ENCODE measurements at places on chromosomes 5 and 9.

- peak; percentile 67 for DNase-seq
These were observed 597.3 kb downstream of the PRELID2 start for GRCh38 chr5:145237843-145238242.

GRCh38 chr5:69007163-69007562 lies 86.7 kb upstream of the SLC30A5 start:
- no peak for DNase-seq

GRCh38 chr9:97856857-97857605 lies 4.0 kb downstream of the FOXE1 start:
- DNase-seq = no peak

- no peak for DNase-seq
These were observed 7.3 kb downstream of the PLAC8L1 start for GRCh38 chr5:146098047-146098446.

DNA sequence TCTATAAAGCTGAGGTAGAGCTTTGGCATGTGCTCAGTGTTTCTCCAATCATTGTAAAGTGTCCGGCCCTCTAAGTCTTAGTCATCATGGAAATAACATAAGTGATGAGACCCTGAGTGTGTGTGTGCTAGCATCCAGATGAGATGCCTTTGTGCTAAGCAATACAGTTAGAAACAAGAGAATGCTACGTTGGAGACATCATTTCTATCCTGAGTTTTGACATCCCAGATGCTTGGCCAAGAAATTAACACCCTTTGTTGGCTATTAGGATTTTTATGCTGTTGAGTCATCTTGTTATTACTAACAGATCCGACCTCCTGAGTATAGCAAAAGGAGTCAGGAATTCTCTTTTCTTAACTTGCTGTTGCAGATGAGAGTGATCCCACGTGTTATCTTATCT lies 508.0 kb downstream of the GADD45G start:
- DNase-seq = no peak

GRCh38 chr5:178307267-178308045 lies 74.9 kb upstream of the PHYKPL start:
- no peak for DNase-seq

- DNase-seq = no peak
These were observed 470.6 kb downstream of the PRDM9 start for GRCh38 chr5:23977997-23978396.

DNA sequence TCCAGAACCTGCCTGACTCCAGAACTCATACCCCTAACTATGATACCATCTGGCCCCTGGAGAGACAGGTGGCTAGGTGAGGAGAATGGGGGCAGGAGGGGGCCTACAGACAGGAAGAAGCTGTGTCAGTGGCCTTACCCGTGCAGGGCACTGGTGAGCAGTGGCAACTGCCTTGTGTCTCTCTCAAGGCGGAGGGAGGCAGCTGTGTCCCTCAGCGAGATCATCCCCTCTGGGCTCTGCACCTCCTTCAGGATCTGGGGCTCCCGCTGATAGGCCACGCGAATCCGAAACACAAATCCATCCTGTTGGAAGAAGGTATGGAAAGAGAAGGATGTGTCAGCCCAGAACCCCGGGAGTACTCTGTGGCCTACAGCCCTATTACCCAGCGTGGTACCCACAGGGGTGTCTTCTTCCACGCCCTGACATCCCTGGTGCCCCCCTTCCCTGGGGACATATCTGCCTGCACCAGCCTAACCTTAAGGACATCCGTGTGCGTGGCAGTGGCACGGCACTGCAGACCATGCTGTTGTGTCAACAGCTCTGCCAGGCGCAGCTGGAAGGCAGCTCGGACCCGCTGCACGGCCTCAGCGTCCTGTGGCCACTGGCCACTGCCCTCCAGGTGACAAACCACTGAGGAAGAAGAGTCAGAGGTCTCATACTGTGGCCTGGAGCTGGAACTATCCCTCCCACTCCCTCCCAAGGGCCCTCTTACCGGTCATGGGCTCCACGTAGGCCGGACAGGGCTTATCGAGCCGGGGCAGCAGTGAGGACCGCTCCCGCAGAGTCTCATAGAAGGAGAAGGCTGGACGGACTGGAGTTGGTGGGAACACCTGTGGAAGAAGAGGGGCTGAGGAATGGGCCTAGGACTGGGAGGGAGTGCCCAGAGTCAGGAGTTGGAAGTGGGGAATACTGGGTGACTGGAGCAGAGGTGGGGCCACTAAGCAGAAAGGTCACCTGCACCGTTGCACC lies 7.8 kb downstream of the NOL6 start:
- no peak for DNase-seq

DNA sequence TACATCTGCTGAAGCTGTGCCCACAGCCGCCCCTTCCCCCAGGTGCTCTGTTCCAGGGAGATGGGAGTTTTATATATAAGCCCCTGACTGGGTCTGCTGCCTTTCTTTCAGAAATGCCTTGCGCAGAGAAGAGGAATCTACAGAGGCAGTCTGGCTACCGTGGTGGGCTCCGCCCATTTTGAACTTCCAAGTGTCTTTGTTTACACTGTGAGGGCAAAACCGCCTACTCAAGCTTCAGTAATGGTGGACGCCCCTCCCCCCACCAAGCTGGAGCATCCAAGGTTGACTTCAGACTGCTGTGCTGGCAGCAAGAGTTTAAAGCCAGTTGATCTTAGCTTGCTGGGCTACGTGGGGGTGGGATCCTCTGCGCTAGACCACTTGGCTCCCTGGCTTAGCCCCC lies 41.3 kb downstream of the RANBP17 start:
- DNase-seq = no peak

DNA sequence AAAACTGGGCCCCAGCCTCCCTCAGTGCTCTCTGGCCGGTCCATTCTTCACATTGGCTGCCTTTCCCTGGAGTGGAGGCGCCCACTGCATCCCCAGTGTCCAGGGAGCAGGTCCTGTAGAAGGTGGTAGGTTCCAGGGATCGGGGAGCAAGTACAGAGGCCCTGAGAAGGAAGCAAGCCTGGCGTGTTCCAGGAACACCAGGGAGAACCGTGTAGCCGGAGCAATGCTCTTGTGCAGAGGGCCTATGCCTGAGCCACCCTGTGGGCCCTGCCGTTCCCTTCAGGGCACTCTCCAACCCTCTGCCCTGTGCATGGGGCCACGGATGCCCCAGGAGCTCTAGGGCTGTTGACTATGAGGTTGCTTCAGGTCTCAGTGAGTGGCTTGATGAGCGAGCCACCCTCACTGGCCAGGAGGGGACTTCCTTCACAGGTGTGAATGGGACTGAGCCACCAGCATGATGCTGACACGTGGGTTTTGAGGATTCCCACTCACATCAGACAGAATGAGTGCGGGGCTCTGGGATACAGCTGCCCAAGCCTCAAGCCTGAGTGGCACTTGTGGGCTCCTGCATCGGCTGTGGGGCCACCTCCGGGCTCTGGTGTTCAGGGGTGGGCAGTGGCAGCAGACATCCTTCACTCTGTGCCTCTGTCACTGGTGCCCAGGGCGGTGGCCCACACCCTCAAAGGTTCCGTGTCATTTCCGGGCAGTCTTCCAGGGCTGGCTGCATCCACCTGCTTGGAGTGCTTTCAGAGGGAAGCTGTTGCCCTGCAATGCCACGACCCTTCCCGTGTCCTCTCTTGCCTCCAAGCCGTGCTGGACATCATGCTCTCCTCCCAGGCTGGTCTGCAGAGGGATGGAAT lies 54.4 kb downstream of the ADAMTS2 start:
- DNase-seq = no peak

- DNase-seq = no peak
These were observed 378.2 kb downstream of the ACTL7B start for GRCh38 chr9:108477529-108478006.

DNA sequence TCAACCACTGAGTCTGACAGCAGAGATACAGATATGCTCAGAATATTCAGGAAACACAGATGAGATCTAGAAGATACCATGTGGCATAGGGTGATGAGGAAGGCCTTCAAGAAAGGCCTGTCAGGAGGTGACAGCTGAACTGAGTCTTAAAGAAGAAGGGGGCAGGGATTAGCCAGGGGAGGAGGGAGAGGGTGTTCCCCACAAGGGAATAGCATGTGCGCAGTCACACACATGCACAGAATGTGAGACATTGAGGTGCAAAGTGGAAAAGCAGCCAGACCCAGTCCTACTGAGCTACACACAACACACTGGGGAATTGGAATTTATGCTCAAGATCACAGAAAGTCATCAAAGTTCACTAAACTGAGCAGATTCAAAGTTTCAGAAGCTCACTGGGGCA lies 3.0 kb upstream of the SLC25A48 start:
- DNase-seq = no peak

GRCh38 chr9:124617477-124618141 lies 110.4 kb upstream of the NR5A1 start:
- peak; percentile 61 for DNase-seq

- DNase-seq = no peak
These were observed 115.6 kb upstream of the ADAMTSL1 start for GRCh38 chr9:18358325-18358724.

DNA sequence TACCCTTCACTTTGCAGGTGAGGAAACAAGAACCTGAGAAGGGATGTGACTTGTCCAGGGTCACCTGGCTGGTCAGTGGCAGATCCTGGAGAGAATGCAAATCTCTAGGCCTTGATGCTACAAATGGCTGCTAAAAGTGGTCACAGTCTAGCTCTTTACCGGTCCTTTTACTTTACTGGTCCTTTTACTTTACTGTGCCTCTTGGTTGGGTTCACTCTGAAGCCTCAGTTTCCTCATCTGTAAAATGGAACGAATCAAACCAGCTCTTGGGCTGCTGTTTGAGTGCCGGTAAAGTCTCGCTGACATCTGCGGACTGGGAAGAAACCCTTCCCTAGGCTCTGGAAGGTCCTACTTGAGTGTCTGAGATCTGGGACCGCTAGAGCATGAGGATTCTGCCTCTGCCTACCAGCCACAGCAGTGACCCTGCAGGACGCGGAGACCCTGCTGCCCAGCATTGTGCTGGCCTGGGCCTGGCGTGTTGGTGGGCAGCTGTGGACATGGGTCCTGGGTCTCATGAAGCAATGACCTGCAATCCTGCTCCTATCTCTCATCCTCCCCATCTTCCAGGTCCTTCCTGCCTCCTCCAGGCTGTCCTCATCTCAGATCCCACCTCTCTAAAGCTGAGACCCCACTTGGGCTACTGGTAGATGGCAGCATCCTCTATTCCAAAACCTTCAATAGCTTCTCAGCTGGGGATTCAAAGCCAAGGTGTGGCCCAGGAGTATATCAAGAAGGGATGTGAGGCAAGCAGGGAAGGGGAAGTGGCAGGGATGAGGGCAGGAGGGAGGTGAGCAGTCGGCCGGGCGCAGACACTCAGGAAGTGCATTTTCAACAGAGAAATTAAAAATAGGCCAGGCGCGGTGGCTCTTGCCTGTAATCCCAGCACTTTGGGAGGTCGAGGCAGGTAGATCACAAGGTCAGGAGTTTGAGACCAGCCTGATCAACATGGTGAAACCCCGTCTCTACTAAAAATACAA lies 13.3 kb downstream of the CORO2A start:
- DNase-seq = no peak

GRCh38 chr9:131019388-131020239 lies 10.6 kb downstream of the LAMC3 start:
- peak; percentile 81 for DNase-seq

GRCh38 chr9:12702160-12702758 lies 9.1 kb downstream of the TYRP1 start:
- peak; percentile 45 for DNase-seq

- DNase-seq = peak; percentile 24
These were observed 46.8 kb upstream of the OTULINL start for GRCh38 chr5:14534773-14535172.

GRCh38 chr9:78919701-78920100 lies 622.8 kb downstream of the PSAT1 start:
- DNase-seq = no peak

GRCh38 chr9:92716557-92716956 lies 46.6 kb upstream of the IPPK start:
- peak; percentile 66 for DNase-seq

GRCh38 chr9:73199886-73200285 lies 48.2 kb downstream of the ANXA1 start:
- DNase-seq = no peak

GRCh38 chr5:59021837-59022514 lies 439.1 kb downstream of the RAB3C start:
- DNase-seq = peak; percentile 7

- no peak for DNase-seq
These were observed 22.8 kb downstream of the OSTF1 start for GRCh38 chr9:75111019-75111622.

DNA sequence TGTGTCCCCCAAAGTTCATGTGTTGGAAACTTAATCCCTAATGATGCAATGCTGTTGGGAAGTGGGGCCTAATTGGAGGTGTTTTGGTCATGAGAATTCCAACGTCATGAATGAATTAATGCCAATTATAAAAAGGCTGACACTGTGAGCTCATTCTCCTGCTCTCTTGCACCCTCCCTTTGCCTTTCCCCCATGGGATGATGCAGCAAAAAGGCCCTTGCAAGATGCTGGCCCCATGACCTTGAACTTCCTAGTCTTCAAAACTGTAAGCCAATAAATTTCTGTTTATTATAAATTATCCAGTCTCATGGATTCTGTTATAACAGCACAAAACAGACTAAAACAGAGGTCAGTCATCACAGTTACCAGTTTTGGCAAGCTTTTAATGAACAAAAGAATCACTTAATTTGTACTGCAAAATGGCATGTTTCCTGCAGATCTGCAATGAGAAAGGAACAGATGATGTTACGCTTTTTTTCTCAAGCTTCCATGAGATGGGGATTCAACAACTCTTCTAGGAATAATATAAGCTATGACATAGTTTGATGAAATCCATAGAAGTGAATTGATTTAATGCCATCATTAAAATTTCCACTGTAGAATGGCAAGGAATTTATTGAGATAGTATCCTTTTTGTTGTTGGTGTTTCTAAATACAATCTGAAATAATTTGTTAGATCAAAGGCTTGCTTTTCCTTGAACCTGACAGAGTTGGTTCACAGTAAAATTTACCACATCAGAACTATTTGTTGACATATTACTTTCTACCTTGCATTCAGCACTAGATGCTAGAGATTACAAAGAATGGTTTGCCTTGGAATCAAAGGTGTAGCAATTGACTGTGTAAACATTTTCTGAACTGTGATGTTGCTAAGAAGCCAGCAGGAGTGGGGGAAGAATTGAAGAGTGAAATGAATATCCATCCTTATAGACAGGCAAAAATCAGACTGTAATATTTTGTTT lies 29.3 kb upstream of the RFK start:
- no peak for DNase-seq

GRCh38 chr9:13809401-13809800 lies 504.5 kb downstream of the NFIB start:
- no peak for DNase-seq

- no peak for DNase-seq
These were observed 90.9 kb upstream of the MTAP start for GRCh38 chr9:21711504-21711903.

- DNase-seq = no peak
These were observed 39.2 kb downstream of the TLE4 start for GRCh38 chr9:79610791-79611614.

- DNase-seq = peak; percentile 91
These were observed 18.9 kb upstream of the GPX8 start for GRCh38 chr5:55140908-55141665.

GRCh38 chr9:35649431-35650340 lies 1.0 kb downstream of the SIT1 start:
- DNase-seq = no peak

DNA sequence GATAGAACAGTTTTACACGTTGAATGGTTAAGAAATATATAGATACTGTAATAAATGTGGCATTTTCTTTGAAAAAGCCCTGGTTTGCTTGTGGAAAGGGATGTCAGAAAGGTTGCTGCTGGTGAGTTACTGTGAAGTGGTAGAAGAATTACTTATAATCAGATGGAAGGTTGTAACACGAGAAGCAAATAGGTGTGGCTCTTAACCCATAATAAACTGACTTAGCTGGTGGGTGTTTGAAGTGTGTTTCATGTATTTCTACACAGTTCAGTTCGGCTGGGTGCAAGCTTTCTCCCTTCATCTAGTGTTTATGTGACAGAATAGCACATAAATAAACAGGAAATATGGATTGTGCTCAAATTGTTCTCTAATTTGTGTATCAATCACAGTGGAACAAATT lies 5.5 kb downstream of the CNOT6 start:
- no peak for DNase-seq
